Mesenteric fat pad (tissue), 1 donor: ENCODE measurements at places on chromosomes 6 and 20. TPM values are rescaled to one million over a fixed set of nuclear protein-coding genes. Genes with fewer than 3 reads are reported as not detected.

DNA sequence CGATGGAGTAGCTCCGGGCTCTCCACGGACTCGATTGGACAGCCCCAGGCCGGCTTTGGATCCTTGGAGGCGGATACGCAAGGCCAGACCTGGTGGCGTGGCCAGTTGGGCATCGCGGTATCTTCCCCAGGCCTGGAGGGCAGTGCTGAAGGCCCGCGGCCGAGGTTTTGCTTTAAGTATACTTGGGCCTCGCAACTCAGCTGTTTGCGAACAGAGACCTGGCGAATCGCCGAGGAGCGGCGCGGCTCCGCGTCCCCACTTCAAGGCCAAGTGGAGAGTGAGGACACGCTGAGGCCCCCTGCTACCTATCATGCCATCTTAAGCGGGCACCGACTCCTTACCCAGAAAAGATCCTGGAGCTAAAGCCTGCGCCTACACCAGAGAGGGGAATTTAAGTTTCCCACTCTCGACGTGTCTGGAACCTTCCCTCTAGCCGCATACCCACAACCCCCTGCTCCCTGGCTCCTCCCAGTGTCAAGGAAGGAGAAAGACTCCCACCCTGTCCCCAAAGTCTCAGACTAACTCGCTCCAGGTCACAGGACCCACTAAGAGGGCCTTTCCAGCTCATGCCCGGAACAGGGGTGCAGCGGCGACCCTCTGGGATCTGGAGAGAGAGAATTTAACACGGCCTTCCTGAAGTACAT is 4.1 kb downstream of the LINC00237 start:
- DNase-seq = no peak

- DNase-seq = no peak
These were observed 26.2 kb downstream of the E2F3 start for GRCh38 chr6:20427856-20428255.

- DNase-seq = no peak
These were observed 14.6 kb downstream of the HDGFL1 start for GRCh38 chr6:22583927-22584326.

- no peak for DNase-seq
These were observed 313.7 kb upstream of the TBX18 start for GRCh38 chr6:85078058-85078457.

DNA sequence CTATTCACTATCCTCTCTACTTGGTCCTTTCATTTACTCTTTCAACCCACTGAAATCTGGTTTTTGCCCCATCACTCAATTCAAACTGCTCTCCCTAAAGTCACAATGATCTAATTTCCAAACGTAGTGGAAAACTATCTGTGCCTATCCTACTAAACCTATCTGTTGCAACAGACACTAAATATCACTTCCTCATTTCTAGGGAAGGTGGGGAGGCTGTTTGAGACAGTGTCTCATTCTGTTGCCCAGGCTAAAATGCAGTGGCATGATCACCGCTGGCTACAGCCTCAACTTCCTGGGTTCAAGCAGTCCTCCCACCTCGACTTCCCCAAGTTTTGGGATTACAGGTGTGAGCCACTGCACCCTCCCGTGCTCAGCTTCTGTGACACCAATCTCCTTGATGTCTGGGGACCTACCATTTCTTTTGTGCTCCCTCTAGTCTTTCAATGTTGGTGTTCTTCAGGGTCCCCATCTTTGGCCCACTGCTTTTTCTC is 8.8 kb downstream of the RANBP9 start:
- DNase-seq = no peak

SLC17A3 gene
- not detected for total RNA-seq

PPP2R5D gene
- 27.8 TPM for total RNA-seq

CAGE1 gene
- not detected for total RNA-seq
